Ovary (tissue), 10 donors: ENCODE measurements at places on chromosomes 11 and 22.

DNA sequence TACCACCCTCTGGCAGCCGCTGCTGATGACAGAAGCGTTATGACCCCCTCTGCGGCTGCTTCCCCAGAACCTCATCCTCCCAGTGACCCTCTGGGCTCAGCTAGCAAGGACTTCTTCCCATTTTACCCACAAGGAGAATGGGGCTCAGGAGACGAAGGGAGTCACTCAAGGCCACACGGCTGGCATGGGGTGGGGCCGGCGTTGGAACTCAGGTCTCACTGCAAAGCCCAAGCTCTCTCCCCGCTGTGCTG is 16.8 kb upstream of the SUN2 start:
- DNase-seq, result no peak

- no peak for DNase-seq
Observed at GRCh38 chr11:30635401-30635989, 49.3 kb upstream of the MPPED2 start.

DNA sequence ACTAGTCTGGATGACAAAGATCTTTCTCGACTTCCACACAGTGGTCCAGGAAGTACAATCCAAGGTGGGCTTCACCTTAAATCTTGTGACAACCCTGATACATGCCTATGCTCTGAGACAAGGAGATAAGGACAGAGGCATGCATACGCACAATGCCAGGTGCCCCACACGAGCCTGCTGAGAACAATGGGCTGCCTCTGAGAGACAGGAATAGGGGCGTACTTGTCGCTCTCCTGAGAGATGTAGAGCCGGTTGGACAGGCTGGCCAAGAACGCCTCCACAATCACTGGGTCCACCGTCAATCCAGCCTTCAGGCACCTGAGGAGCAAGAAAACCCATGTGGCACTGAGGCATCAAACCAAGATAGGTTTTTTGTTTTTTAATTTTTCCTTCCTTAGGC is 25.5 kb downstream of the SERPIND1 start:
- DNase-seq, result no peak

DNA sequence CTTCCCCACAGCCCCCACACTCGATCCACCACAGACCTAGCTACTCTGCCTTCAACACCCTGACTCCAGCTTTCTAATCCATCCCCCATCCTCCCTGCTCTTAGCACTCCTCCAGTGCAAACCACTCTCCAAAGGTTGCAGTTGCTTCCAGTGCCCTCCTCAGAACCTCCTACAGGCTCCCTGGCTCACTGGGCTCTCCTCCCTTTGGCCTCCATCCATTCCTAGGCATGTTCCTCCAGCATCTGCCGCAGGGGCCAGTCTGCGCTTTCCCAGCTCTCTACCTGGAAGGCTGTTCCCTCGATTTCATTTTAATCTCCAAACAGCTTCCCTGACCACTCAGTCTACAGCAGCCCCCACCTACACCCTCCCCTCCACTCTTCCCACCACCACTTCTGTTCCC is 133.8 kb downstream of the SPATA19 start:
- DNase-seq, result no peak

DNA sequence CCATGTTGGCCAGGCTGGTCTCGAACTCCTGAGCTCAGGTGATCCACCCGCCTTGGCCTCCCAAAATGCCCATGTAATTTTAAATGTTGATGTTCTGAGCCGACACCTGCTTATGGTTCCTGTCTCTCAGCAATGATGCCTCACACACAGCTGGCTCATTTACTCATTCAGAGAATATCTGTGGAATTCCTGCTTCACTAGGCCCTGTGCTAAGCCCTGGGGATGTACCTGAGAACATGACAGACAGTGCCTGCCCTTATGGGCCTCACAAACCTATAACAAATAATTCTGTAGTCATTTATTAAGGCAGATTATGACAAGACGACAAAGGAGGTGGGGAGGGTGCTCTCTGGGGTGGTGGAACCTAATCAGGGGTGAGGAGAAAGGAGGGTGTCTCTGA is 93.7 kb downstream of the PRR5L start:
- no peak for DNase-seq

DNA sequence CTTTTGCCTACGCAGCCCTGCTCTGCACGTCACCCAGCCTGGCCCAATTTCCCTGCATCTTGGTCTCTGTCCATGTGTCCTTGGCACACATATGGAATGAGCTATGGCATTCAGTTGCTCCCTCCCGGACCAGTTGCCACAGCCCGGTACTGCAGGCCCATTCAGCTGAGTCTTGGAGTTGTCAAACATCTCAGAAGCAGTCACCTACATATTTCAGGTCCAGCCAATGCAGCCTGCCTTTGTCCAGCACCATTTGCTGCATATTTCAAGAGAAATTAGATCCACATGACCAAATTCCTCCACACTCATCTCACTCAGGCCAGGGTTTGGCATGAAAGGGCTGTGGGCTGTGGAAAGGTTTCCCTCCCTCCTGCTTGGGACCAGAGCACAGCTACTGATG is 76.8 kb downstream of the MN1 start:
- no peak for DNase-seq

DNA sequence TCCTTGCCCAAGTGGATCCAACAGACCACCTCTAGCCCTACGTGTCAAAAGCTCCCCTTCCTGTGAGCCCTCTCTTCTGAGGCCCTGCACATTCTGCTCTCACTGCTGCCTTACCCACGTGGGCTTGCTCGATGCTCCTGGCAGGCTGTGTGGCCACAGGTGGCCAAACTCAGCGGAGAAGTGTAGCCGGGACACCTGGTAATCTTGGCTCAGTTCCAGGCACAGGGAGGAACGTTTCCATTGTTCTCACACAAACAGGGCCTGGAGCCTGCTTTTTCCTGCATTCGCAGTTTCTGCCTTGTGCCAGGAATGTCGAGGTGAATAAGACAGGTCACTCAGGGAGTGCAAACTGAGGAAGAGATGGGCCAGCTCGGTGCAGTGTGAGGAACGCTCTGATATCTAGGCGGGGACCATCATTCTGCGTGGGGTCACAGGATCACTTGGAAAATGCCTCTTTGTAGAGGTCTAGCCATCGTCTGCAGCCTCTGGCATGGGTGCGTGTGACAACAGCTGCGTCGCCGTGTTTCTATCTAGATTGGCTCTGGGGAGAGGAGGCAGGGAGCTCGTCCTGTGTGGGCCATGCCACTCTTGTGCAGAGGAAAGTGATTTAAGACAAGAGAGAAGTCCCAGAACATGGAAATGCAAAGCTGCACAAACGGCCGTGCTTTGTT is 127.6 kb upstream of the PARVA start:
- DNase-seq, result peak; percentile 38

DNA sequence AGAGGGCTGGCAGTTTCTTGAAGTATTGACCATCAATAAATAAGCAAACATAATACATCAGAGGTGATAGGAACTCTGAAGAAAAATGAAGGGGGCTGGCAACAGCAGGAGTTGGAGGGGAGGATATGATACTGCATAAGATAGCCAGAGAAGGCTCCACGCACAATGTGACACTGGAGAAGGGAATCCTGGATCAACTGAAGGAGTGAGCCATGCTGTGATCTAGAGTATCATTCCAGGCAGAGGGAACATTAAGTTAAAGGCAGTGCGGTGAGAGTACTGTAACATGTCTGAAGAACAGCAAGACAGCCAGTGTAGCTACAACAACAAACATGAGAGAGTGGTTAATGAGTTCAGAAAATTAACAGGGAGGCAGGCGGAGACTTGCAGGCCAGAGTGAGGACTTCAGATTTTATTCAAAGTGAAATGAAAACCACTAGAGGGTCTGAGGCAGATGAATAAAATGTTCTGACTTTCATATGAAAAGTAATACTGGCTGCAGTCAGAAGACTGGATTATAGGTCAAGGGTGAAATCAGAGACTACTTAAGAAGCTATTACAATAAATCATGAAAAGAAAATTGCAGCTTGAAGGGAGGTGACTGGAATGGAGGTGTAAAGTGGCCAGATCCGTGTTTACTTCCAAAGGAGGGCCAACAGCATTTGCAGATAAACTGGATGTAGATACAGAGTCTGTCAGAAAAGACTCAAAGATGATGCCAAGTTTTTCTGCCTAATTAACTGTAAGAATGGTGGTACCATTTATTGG is 49.4 kb downstream of the RRAS2 start:
- DNase-seq, result no peak

DNA sequence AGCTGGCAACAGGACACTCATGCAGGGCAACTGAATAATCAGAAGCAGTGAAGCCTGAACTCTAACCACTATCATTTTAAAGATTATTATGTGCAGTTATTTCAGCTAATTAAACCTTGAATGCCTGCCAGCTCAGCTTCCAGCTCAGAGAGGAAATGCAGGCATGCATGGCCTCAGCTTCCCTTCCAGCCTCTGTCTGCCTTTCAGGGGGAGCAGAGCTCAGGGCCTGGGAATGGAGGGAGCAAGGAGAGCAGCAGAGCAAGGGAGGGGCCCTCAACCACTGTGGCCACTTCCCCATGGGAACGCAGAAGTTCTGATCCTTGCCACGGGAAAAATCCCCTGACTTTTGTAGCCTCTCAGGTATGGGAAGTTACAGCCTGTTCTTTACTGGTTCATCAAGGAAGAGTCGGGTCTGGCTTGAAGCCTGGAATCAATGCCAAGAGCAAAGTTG is 32.5 kb upstream of the APLNR start:
- DNase-seq, result no peak

GRCh38 chr22:27063406-27063805 is 406.0 kb downstream of the MIAT start:
- DNase-seq, result no peak

- no peak for DNase-seq
Observed at GRCh38 chr11:69115586-69116560, 39.9 kb upstream of the SMIM38 start.

GRCh38 chr11:110430267-110431050 is 711 bp downstream of the FDX1 start:
- no peak for DNase-seq

- no peak for DNase-seq
Observed at GRCh38 chr11:86889001-86889341, 66.2 kb downstream of the FZD4 start.

DNA sequence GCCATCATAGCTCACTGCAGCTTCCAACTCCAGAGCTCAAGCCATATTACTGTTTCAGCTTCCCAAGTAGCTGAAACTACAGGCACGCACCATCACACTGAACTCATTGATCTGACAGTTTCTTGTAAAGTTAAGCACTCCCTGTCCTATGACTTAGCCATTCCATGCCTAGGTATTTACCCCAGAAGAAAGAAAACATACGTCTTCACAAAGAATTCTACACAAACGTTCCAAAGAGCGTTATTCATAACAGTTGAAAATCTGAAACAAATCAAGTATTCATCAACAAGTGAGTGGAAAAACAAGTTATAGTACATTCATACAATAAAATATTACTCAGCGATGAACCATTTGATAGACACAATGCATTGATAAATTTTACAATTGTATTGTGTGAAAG is 7.8 kb upstream of the NLRP10 start:
- no peak for DNase-seq

DNA sequence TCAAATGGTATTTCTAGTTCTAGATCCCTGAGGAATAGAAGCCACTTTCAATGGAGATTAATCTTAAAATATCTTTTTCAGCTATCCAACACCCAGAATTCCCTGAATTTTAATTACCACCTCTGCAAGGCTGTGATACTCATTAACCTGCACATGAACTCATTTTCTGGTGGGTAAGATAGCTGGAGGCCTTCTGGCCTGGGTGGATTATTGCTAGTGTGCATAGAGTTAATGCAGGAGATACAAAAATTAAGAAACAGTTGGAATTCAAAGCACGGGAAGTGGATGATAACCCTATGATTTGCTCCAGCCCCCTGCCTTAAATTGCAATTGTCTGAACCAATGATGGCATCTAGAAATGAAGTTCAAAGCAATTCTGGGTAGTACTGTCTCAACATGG is 115.0 kb downstream of the ATG16L2 start:
- DNase-seq, result no peak

DNA sequence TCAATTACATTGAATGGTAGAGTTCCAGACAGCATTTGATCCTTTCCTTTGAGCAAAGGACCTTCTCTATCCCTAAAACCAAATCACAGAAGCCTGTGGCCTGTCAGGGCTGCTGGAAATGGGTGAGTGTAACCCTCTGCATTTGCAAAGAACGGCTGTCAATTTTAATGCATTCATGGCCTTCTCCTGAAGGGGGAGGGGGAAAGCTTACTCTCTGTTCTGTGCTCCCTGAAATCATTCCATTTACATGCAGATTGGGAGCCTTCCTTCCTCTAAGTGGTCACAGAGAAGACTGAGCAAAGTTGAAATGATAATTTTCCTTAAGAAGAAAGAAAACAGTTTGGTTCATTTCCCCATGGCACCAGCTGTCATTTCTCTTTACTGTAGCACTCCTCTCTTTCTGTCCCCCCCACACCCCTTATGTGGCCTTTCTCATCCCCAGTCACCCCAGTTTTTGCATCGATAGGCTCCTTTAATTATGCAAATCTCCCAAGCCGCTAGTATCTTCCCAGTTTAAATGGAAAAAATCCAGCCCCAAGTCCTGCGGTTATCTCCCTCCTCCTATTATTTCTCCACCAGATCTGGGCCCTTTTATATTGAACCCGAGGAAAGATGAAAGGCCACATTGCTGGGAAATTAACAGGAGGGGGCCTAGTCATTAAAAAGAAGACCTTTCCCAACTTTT is 109.4 kb upstream of the KIRREL3 start:
- DNase-seq, result no peak

DNA sequence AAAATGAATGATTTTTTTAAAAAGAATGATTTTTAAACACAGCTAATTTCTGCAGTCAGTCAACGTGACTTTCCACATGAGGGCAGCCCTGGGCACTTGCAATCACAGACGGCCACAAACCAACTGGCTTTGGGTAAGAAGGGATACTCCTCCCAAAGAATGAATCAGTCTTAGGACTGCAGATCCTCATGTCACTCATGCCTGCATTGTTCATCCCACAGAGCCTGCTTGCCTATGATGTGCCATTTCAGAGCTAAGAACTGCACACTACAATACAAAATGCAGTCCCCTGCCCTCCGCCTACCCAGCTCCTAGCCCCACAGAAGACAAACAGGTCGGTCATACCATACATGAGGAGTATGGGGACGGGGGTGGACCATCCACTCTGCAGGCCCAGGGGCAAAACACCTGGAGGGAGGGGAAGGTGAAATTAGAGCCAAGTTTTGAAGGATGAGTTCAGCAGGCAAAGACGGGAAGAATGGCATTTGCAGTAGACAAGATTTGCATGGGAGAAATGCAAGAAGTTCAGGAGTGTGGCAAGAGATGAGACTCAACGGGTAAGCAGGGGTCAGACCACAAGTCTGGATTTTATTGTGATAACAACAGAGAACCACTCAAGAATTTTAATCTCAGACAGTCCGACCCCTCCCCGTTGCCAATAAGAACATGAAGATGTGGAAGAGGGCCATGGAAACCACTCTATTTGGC is 24.7 kb downstream of the PACSIN2 start:
- no peak for DNase-seq

- DNase-seq, result no peak
Observed at GRCh38 chr22:17707526-17707925, 66.7 kb downstream of the BID start.

GRCh38 chr11:15816260-15816871 is 540.0 kb downstream of the SOX6 start:
- DNase-seq, result no peak

DNA sequence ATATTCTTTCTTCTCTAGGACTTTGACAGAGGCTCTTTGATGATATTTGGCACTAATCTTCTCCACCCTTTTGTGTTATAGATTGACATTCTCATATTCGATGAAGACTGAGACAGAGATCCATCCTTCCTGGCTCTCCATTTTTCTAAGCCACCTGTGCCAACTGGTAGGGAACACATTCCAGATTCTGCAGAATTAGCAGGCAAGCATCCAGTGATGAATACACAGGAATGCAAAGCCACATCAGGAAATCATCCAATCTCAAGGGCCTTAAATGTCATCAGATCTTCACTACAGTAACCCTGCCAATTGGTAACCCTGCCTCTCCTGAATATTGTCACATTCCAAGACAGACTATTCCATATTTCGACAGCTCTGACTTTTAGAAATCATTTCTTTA is 718.4 kb upstream of the API5 start:
- no peak for DNase-seq
